ENCODE measurements at places on chromosomes 4 and X. TPM values are rescaled to one million over a fixed set of nuclear protein-coding genes. Genes with fewer than 3 reads are reported as not detected.
A peak's percentile ranks its signal among the peaks of the same experiment; 100 is the strongest.

VSIG4 gene
- not detected for total RNA-seq

NOCT gene
- total RNA-seq: 14.6 TPM

GBA3 gene
- total RNA-seq: not detected

ARR3 gene
- not detected for total RNA-seq

SMARCA1 gene
- 0.25 TPM for total RNA-seq

DNA sequence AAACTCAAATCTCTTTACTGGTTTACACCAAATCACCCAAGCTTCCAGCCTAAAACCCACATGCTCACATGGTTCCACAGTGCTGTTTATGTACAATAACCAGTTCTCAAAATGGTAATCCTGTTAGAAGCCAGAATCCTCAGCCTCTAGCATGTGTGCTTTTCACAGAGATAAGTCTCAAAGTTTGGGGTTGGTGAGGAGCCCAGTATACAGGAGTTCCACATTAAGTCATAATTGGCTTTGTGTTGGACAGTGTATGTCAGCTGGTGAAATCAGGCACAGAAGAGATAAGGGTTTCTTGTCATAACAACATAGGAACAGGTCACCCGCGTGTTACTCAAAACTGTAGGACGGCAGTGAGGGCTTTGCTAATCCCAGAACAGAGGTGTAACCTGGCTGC, at the start of gene TRIML1:
Gene TRIML1, plus strand, starts transcription at position 301 of the 400 bp plus-strand sequence. CDS start 118 bp downstream, outside the sequence.
- H3K27ac ChIP-seq: no peak within 1 kb of the TSS
- H3K4me1 ChIP-seq: no peaks in the 10 kb centered on the region
- H3K27me3 ChIP-seq: no peaks in the 10 kb centered on the region
- H3K36me3 ChIP-seq: no peaks in the 10 kb centered on the region
- H3K4me3 ChIP-seq: no peak within 1 kb of the TSS

- H3K4me3 ChIP-seq: no peak overlapping the region
- no peaks in the 10 kb centered on the region for H3K36me3 ChIP-seq
- no peak overlapping the region for H3K27ac ChIP-seq
- DNase-seq: no peak
These were observed 139.8 kb downstream of the BCOR start for GRCh38 chrX:39957816-39958566.

PCGF3 gene
- total RNA-seq: 71.8 TPM

DNA sequence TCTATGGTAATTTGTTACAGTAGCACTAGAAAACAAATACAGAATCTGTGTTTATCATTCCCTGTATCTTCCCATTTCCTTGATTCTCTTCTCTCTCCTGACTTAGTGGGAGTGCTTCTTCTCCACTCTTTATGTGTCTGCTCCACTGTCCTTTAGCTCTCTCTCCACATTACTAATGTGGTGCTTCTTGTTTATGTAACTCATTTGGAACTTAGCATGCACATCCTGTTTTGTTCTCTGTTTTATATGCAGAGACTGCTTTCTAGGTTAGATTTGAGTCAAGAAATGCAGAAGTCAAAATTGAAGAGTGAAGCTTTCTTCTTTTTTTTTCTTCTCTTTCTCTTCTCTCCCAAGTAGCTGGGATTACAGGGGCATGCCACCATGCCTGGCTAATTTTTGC, 25.9 kb downstream of the ADH1A start:
- no peak overlapping the region for H3K27ac ChIP-seq
- H3K27me3 ChIP-seq: no peaks in the 10 kb centered on the region
- no peaks in the 10 kb centered on the region for H3K36me3 ChIP-seq
- H3K4me1 ChIP-seq: no peaks in the 10 kb centered on the region
- DNase-seq: peak; percentile 2

Data from CD4-positive, CD25-positive, alpha-beta regulatory T cell (primary cell).